ENCODE measurements at places on chromosomes 12 and 14.

GRCh38 chr12:32504591-32504990 lies 105.2 kb downstream of the FGD4 start:
- no peak for DNase-seq

DNA sequence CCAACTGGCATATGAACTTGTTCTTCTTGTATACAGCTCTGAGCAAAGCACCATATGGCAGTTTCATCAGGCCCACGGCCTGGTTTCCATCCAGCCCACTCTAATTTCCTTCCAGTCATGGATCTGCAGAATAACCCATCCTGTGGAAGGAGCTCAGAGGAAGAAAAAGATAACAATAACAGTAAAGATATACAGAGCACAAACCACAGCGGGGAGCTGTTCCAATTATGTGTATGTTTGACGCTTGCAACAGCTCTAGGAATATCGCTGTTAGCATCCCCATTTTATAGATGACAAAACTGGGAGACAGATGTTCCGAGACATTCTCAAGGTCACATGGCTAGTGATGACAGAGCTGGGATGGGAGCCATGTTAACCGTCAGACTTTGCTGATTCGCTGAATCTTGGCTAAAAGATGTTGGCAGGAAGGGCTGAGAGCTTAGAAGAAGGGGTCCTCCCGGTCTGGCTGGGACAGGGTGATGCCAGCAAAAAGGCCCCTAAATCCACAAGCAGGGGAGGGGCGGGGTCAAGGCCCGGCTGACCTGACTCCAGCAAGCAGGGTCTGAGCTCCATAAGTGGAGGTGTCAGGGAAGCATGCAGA lies 34.4 kb upstream of the CIPC start:
- DNase-seq: no peak

GRCh38 chr12:75790219-75790618 lies 241.4 kb downstream of the PHLDA1 start:
- DNase-seq: no peak

DNA sequence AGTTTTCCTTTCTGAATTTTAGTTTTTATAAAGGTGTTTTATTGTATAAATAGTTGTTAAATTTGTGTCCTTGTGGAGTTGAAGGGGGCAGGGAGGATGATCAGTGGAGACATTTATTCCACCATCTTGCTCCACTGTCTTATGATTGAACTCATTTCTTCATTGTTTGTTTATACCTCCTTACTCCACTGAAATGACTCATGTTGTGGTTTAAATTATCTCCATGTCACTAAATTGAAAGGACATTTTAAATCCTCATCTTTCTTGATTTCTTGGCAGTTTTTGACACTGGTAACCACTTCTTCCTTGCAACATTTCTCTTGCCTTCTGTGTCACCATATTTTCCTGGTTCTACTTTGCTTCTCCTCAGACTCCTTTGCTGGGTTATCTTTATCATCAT lies 23.6 kb upstream of the FERMT2 start:
- no peak for DNase-seq

DNA sequence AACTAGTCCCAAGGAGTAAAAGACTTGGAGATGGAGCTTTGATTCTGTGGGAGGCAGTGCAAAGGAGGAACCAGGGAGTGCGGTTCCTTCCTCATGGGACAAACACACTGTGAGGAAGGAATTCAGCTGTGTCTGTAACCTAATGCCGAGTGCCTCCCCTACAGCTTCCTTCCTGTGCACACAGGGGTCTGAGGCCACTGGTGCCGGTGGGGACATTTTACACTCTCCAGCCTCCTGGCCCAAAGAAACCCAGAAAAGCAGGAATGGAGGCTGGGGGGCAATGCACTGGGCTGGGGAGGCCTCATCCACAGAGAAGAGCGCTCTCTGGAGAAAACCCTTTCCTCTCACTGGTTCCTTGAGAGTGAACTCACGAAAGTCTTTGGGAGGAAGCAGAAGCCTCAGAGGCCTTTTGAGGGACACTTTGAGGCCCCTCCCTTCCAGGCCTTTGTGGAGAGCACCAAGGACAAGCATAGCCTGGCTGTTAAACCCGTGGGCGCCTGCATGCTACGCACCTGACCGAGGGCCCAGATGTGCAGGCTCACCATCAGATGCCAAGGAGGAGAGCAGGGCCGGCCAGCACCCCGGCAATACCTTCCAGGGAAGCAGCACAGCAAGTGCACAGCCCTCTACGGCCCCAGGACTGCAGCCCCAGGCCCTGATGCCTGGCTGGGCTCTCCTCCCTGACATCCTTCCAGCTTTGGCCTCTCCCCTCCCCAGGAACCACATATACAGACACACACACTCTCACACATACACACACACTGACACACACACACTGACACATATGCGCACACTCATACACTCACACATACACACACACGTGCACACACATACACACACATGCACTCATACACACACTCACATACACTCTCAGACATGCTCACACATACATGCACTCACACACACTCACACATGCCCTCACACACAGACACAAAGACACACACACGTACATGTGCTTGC lies 52.0 kb downstream of the NFKBIA start:
- DNase-seq: no peak

GRCh38 chr12:124389725-124390441 lies 95.0 kb downstream of the RFLNA start:
- no peak for DNase-seq

- no peak for DNase-seq
Observed at GRCh38 chr12:67662910-67663538, 14.5 kb downstream of the DYRK2 start.

DNA sequence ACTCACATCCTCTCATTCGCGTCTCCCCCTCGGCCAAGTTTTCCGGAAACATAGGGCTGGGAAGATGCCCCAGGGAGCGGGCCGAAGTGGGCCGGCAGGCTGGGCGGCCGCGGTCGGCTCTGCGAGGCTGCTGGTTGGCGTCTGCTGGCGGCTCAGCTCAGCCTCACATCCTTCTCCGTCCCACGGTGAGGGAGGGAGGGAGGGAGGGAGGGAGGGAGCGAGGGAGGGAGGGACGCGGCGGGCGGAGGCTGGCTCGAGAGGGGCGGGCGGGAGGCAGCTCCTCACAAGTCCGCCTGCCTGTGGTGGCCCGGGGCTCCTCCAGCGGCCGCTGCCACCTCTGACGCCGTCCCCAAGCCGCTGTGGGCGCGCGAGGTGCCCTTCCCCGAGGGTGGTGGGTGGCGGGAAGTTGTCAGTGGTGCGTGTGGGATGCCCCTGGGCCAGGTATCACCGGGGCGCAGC lies 93.8 kb downstream of the RFLNA start:
- DNase-seq: peak; percentile 26
